ENCODE measurements at places on chromosomes 11 and 22.

- no peak for DNase-seq
Observed at GRCh38 chr22:32743046-32743445, 58.5 kb upstream of the TIMP3 start.

GRCh38 chr11:43234881-43235280 is 76.9 kb upstream of the API5 start:
- no peak for DNase-seq

GRCh38 chr11:3866206-3866605 is 10.7 kb downstream of the STIM1 start:
- DNase-seq: no peak

- DNase-seq: no peak
Observed at GRCh38 chr11:46836870-46837269, 9.2 kb downstream of the CKAP5 start.

DNA sequence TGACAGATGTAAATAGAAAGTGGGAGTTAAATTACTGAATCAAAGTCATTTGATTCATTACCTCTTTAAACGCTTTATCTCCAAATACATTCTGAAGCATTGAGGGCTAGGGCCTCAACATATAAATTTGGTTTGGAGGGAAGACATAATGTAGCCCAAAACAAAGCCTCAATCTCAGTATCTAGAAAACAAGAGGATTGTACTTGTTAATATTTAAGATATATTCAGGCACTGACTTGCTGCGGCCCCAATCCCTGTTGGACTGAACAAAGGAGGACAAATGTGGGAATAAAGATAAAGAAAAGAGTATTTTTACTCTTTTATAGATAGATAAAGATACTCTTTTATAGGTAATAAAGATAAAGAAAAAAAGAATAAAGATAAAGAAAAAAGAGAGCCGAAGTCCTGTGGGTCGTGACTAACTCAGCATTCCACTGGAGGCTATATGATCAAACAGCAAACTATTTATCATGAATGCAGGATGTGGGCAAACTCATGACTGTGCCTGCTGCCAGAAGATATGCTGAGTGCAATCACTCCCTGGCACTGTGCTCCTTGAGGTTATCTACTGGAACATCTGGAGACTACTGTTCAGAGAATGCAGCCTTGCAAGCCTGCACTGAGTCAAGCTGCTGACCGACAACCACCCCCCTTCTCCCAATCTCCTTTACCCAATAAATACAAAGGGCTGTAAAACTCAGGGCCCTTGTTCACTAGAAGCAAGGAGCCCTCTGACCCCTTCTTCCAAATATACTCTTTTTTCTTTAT is 6.9 kb downstream of the OR10V1 start:
- no peak for DNase-seq

DNA sequence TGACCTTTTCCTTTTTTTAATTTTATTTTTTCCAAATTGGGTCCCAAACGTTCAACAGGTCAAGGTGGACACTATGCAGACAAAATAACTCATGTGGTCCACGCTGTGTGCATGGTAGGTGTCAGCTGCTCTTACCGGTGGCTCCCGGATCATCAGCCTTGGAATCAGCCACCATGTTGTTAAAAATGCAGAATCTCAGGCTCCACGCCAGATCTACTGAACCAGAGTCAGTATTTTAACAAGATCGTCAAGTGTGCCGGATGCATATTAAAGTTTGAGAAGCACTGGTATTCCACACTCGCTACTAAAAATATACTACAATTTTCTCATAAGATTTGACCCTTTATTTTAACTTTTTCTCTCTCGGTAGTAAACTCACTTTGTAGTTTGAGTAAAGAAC is 553 bp upstream of the LDLRAD3 start:
- no peak for DNase-seq

GRCh38 chr22:20064140-20064480 is 15.9 kb upstream of the DGCR8 start:
- no peak for DNase-seq

GRCh38 chr11:64294774-64295173 is 3.7 kb downstream of the KCNK4 start:
- no peak for DNase-seq

DNA sequence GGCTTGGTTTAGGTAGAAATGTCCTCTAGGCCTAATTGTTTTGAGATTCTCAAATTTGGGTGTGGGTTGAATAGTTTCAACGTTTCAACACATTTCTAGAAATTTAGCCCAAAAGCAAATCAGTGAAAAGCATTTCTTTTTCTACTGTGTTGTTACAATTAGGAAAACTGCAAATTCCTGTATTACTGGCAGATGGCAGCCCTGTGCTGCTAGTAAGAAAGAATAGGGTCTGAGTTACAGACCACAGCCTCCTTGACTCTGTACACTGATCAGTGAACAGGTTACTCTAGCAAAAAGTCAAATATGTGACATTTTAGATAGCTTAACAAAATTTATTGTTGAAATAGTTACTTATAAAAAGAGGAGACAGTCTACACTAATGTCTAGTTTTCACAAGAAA is 703.0 kb downstream of the JRKL start:
- DNase-seq: no peak

- no peak for DNase-seq
Observed at GRCh38 chr11:35177370-35177769, 38.4 kb downstream of the CD44 start.

DNA sequence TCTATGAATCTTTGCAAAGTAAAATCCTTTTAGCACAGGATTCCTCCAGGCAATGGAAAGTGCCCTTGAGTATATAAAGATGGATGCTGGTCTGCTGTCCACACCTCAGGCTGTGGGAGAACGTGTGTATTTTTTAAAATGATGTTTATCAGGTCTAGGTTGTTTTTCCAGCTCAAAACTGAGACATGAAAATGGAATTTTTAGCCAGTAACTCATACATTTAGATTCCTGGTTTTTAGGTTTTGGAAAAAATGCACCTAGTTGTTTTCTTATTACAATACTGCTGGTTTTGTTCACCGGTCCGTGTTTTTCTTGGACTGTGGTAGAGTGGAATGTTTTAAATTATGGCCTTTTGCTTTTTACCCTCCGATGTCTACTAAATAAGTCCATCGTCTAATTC is 554.7 kb downstream of the SOX6 start:
- DNase-seq: no peak

GRCh38 chr22:44745853-44746789 is 6.3 kb upstream of the ARHGAP8 start:
- DNase-seq: no peak

GRCh38 chr11:76800466-76801200 is 17.5 kb downstream of the TSKU start:
- no peak for DNase-seq

DNA sequence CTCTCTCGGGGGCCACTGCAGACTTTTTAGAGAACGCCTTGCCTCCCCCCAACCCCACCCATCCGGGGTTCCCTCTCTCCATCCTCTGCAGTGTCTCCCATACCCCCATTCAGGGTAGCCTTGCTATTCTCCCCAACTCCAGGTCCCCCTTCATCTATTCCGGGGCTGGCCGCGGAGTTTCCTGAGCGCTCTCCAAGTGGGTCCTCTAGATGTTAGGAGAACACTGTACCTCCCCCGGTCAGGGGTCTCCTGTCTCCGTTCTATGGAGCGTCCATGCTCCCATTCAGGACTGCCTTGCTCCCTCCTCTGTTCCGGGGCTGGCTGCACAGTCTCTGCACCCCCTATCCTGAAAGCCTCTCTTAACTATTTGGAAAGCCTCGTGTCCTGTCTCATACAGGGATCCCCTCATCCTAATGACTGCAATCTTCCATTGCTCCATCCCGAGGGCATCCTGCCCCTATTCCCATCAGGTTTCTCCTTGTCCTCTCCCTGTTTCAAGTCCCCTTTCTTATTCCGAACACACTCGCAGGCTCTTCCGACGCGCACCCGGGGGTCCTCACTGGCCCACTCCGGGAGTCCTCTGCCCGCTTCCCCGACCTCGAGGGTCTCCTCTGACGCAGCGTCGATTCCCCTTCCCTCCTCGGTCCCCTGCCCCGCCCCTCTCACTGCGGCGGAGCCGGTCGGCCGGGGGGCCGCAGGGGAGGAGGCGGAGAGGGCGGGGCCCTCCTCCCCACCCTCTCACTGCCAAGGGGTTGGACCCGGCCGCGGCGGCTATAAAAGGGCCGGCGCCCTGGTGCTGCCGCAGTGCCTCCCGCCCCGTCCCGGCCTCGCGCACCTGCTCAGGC is at the start of gene NEFH:
TSS of gene NEFH (plus strand) at position 802 of the 845 bp plus-strand sequence. CDS start 45 bp downstream, outside the sequence.
- no peak for DNase-seq

GRCh38 chr22:26226538-26227297 is 57.5 kb downstream of the SEZ6L start:
- no peak for DNase-seq

DNA sequence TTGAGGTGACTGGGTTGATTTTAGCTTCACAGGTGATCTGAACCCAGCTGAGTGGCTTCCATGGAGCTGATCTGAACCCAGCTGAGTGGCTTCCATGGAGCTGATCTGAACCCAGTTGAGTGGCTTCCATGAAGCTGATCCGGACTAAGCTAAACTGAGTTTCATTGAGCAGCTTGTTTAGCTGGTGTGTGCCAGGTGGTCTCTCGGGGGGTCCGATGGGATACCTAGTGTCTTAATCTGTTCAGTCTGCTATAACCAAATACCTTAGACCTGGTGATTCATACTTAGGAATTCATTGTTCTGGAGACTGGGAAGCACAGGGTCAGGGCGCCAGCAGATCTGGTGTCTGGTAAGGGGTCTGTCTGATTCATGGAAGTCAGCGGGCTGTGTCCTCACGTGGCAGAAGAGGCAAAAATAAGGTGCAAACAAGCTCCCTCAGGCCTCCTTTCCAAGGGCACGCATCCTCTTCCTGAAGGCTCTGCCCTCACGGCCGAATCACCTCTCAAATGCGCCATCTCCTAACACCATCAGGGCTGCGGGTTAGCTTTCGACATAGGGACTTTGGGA is 52.5 kb upstream of the KCNQ1OT1 start:
- DNase-seq: no peak

DNA sequence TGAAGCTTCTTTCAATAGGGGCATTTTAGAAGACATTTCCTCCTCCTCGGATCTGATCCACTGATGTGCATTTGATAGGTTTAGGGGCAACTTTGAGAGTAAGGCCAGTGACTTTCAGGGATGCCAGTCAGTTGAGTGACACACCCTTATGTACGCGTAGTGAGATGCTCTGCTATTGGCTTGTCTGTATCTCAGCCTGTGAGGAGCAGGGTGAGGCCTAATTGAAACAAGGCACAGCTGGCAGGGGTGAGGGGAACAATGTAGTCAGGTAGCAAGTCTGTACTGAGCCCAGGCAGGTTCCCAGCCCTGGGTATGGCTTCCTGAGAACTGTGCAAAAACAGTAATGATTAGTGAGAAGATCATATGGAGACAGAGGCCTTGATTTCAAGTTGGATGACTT is 61.5 kb downstream of the STIM1 start:
- DNase-seq: no peak

DNA sequence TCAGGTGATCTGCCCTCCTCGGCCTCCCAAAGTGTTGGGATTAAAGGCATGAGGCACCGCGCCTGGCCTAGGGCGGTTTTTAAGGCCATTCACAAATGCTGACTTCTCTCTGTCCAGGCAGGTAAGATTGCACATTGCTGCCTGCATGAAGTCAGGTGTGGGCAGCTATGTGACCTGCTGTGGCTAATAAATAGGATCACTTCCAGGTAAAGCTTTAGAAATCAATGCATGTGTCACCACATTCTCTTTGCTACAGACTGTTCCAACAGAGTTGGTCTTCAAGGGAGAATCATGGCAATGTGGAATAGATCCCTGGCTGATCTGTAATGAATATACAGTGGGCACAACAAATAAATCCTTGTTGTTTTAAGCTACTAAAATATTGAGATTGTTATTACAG is 260.3 kb upstream of the PITPNB start:
- no peak for DNase-seq

- DNase-seq: no peak
Observed at GRCh38 chr11:128902515-128903066, 11.4 kb downstream of the KCNJ5 start.

DNA sequence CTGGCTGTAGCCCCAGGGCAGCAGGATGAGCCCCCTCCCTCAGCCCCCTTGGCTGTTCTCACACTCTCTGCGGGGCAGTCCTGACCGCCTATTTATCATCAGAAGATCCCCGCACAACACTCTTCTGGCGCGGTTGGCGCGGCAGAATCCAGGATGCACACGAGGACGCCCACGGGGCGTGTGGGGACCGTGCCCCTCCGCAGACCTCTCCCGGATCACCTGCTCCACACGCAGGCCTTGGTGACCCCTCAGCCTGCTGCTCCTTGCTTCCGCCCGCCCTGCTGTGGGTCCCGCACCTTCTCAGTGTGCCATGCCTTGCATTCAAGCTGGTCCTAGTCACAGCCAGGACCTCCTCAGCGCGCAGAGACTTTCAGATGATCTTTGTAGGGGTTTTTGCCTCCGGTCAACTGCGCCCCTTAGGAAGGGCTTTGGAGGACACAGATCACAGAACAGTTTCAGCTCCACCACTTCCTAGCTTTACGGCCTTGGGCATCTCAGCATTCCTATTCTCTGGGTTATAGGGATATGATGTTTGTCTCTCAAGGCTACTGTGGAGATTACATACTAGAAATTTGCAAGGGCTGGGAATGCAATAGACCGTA is 841 bp upstream of the TUB start:
- no peak for DNase-seq

GRCh38 chr11:48056325-48057183 is 76.2 kb downstream of the PTPRJ start:
- DNase-seq: no peak

- DNase-seq: no peak
Observed at GRCh38 chr11:132158696-132159095, 788.3 kb downstream of the NTM start.

- no peak for DNase-seq
Observed at GRCh38 chr11:82636615-82637014, 97.0 kb downstream of the FAM181B start.

DNA sequence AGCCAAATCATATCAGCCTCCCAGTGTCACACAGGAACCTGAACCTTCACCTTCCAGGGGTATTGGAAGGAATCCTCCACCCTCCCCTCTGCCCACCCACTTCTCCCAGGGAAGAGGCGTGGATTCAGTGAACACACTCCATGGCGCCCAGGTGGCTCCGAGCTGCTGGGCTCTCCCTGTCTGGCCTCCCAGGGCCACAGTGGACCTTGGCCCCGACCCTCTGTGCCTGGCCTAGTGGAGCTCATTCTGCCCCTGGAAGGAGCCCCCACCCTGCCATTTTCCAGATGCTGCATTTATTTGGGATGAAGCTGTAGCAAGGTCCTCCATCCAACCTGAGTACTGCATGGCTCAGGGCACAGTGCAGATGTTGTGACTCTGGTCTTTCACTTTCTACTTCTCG is 1340.1 kb downstream of the TBC1D22A start:
- DNase-seq: no peak

- no peak for DNase-seq
Observed at GRCh38 chr11:70007796-70008195, 70.3 kb upstream of the ANO1 start.

All from stimulated activated CD8-positive, alpha-beta memory T cell treated with anti-CD3 and anti-CD28 coated beads, Interleukin-7, amount 100 ng/mL, for 1 hour (primary cell).